CD4-positive, CD25-positive, alpha-beta regulatory T cell (primary cell): ENCODE measurements at places on chromosomes 5 and 9. TPM values are rescaled to one million over a fixed set of nuclear protein-coding genes. Genes with fewer than 3 reads are reported as not detected.

- DNase-seq: no peak
These were observed 13.9 kb upstream of the SELENOP start for GRCh38 chr5:42825422-42826148.

Gene ANKRD31
- 0.52 TPM for total RNA-seq

Gene RBM22
- total RNA-seq: 109 TPM

Gene NDST1
- 2.4 TPM for total RNA-seq

- no peak for DNase-seq
These were observed 25.8 kb upstream of the CARNMT1 start for GRCh38 chr9:75053869-75054268.

GRCh38 chr5:19928562-19929421, 59.2 kb downstream of the CDH18 start:
- DNase-seq: no peak

DNA sequence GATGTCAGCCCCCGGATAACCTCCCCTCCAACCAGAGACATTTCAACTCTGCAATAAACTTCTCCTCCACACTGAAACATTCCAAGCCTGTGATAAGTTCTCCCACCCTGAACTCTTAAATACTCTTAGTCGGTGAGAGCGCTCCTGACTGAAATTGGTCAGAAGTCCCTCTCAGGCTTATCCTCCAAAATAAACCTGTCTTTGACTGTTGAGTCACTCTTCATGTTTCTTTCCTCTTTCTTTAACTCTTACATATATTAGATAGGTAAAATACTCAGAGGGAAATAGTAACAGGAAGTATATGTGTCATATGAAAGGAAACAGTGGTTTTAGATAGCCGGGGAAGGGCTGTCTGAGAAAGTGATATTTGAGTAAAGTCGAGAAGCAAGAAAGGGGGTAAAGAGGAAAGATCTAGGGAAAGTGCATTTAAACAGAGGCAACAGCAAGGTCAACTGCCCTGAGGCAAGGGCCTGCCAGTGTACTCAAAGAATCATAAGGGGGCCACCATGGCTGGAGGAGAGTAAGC, 11.0 kb upstream of the FAM81B start:
- DNase-seq: peak; percentile 16

GRCh38 chr9:91758491-91758981, 191.5 kb downstream of the ROR2 start:
- no peak for DNase-seq

DNA sequence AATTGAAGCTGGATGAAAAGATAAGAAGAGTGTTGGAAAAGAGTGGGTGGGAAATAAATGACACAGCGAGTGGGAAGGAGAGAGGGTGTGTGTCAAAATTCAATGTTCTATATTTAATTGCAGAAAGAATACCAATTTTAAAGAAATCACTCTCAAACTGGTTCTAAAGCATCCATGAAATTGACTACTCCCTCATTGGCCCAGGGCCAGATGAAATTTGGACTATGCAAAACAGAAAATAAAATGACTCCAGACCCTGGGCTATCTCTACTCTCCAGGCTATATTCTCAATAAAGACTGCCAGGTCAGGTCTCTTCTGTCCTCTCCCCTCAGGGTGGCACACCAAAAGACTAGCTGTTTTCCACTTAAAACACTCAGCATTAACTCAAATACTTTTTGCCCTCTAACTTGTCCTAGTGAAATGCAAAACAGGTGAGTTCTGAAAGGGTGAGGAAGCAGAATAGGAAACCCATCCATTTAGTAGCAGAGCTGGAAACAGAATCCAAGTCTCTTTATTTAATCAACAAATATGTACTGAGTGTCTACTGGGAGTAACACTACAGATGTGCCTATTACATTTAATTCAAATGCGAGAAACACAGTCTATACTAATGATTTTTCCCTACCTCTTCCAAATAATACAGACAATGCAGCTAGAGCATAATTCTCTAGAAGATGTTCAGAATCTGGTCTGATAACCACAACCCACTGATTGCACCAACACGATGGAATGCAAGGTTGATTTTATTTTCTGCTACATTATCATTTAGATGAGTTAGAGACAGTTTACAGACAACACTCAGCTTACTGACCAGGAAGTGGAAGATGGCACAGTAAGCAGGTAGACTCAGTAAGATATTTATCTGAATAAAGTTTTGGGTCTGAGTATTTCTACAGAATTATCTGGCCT, 42.1 kb downstream of the EFCAB9 start:
- no peak for DNase-seq

DNA sequence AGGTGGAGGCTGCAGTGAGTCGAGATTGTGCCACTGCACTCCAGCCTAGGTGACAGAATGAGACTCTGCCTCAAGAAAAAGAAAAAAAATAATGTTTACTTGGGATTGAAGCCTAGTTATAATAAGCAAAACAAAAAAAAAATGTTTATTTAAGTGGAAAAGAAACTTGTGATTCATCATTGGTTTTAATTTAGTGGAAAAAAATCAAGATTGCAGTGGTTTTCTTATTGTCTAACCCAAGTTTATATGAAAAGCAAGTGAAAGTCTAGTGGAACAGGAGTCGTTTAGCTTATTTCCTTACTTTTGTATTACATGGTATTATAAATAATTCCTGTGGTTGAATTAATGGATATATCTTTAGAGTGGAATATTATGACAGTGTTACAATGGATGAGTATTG, 8.4 kb downstream of the CNOT8 start:
- no peak for DNase-seq

DNA sequence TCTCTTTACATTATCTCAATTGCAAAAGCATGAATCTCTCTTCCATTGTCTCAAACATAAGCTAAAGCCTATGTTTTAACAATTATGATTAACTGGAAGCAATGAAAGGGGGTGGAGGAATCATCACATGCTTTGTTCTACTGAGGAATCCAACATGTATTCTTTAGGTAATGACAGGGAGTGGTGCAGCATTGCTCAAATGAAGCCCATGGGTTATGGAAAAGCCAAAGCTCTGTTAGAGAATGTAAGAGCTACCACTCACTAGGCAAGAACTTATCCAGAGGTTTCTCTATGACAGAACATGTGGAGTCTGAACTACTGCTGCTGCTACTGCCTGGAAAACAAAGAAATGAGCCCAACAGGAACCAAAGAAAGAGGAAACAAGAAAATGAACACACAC, 28.7 kb downstream of the KIF3A start:
- DNase-seq: no peak
